Tibial artery (tissue), 4 donors: ENCODE measurements at places on chromosomes 1 and 21.
A peak's percentile ranks its signal among the peaks of the same experiment; 100 is the strongest.

DNA sequence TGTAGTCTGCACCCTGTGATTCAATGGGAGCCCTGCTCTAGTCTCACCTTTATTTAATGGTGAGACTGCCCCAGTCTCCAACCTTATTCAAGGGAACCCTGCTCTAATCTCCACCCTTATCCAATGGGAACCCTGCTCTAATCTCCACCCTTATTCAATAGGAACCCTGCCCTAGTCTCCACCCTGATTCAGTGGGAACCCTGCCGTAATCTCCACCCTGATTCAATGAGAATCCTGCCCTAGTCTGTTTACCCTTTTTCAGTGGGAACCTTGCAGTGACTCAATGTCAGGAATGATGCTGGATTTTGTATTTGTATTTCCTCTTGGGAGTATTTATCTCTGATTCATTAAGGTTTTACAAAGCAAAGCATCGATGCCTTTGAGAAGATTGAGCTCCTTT is 39.5 kb downstream of the TRPM2 start:
- DNase-seq, result no peak

DNA sequence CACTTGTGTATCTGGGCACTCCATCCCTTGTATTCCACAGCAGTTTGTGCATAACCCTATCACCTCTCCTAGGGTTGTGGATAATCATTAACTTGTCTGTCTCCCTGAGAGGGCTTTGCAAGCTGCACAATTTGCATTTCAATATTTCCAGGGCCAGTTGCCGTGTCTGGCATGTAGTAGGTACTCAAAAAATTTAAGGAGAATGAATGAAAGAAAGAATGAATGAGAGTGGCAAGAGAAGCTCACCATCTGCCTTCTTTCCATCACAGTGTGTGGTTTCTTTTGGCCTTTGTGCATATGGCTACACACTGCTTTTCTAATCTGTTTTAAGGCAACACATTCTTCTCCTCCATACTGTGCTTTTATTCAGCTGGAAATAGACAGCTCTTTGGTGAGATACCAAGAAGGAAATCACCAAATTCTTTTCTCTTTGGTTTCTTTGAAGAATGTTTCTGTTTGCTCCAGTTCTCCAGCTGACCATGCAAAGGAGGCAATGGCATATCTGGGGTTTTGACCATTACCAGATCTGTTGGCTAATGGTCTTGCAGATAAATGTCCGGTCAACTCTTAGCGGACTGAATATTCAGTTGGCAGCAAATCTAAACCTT is 49.4 kb downstream of the NGF start:
- DNase-seq, result no peak

DNA sequence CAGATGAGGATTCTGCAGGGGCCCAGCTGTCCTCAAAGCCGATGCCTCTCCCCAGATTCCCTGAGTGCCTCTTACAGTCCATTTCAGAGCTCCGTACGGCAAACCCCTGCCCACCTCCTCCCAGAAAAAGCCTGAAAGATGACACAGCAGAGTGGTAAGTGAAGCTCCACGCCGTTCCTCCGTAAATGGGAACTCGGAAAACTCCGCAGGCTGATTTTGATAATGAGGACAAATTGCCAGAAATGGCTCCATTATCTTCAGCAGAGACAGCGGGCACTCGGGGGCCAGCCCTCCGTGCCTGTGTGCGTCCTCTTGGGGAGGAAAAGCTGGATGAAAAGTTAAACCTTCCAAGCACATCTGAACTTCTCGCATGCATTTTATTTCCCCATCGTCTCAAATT is 81.1 kb downstream of the NPHP4 start:
- DNase-seq, result no peak

GRCh38 chr1:31815752-31816500 is at the start of gene SPOCD1:
SPOCD1 (minus strand) TSS chr1:31816022; CDS start chr1:31815333, 689 bp downstream.
- peak; percentile 83 for DNase-seq

GRCh38 chr1:74995821-74996220 is 138.4 kb upstream of the LHX8 start:
- no peak for DNase-seq

- no peak for DNase-seq
Observed at GRCh38 chr1:39310015-39310414, 105.5 kb downstream of the MACF1 start.

DNA sequence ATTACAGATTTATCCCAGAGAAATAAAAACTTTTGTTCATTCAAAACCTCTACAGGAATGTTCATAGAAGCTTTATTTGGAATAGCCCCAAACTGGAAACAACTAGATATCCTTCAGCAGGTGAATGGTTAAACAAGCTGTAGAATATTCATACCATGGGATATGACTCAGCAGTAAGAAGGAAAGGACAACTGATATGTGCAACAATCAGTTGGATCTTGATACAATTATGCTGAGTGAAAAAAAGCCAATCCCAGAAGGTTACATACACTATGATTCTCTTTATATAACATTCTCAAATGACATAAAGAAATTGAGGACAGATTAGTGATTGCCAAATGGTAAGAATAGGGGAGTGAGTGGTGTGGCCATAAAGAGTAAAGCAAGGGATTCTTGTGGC is 376.7 kb downstream of the S1PR1 start:
- no peak for DNase-seq

DNA sequence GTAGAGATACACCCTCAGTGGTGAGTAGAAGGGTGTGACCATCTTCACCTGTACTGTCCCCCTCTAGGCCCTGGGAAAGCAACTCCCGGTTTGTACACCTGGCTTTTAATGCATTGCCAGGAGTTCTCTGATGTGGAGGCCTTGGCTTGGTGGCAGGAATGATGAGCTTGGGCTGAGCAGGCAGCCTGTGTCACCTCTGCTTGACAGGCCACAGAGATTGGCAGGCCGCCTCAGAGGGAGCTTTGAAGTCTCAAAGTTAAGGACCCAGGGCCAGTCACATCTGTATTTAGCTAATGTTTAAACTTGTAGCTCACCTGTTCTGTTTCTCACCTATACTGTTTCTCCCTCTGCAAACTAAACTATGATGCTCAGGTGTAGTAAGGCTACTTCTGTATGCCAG is 28.5 kb downstream of the HUNK start:
- DNase-seq, result no peak

- DNase-seq, result no peak
Observed at GRCh38 chr1:91450260-91450659, 45.6 kb upstream of the HFM1 start.

DNA sequence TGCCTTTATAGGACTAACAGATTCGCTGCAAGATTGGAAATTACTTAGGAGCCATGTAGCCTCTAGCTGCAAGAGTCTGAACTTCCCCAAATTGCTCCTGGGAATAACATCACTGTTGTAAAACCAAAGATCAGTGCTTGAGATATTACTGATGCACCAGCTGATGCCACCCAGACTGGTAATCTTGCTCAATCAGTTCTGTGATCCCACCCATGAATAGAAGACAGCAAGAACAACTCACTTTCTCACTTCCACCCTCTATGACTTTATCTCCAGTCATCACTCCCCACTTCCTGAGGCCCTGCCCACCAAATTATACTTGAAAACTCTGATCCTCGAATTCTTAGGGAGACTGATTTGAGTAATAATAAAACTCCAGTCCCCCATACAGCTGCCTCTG is 1011.1 kb downstream of the PLA2G4A start:
- no peak for DNase-seq

- no peak for DNase-seq
Observed at GRCh38 chr1:226915672-226915995, 24.5 kb upstream of the COQ8A start.

DNA sequence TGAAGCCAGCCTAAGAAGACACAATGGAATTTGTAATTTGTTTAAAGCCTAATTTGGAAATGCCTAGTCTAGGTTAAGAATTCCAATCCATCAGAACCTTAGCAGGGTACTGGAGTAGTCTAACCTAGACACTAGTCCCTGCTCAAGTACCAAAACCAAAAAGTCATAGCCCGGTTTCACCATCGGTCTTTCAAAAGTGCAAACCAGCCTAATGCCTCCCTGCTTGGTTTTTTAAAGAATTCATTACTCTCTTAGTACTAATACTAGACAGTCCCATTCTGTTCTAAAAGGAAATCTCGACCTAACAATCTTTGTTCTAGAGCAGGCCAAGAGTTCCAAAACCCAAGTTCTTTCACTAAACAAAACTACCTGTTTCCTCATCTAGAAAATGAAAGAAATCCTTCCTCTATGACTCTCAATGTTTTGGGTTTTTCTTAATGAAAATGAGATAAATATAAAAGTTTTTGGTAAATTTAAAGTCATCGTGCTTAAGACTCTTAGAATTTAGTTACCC is 2.6 kb downstream of the PUM1 start:
- no peak for DNase-seq

DNA sequence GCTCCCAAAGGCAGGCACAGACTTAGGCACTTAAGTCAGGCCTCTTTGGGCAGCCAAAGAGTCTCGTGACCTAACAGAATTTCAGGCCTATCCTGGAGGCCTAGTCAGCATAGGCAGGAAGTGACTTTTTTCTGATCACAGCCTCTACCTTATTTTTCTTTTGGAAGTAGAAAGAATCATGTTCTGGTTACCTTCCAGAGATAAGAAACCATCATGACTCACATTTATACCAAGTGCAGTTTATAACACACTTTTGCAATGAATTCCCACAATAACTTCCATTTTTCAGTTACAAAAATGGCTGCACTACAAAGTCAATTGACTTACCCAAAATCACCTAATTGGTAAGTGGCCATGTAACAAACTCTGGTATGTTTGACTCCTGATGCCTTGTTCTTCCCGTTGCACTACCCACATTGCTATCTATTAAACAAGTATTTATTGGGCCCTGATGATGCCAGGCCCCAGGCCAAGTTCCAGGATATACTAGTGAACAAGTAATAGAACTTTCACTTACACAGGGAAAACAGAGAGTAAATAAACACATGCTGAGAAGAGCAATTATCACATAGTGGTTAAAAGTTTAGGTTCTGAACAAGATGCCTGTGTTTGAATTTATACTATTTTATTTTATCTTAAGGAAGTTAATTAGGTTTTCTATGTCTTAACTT is 74.3 kb downstream of the SH3GLB1 start:
- DNase-seq, result no peak

- peak; percentile 85 for DNase-seq
Observed at GRCh38 chr1:145977486-145978470, 13.3 kb downstream of the POLR3GL start.

DNA sequence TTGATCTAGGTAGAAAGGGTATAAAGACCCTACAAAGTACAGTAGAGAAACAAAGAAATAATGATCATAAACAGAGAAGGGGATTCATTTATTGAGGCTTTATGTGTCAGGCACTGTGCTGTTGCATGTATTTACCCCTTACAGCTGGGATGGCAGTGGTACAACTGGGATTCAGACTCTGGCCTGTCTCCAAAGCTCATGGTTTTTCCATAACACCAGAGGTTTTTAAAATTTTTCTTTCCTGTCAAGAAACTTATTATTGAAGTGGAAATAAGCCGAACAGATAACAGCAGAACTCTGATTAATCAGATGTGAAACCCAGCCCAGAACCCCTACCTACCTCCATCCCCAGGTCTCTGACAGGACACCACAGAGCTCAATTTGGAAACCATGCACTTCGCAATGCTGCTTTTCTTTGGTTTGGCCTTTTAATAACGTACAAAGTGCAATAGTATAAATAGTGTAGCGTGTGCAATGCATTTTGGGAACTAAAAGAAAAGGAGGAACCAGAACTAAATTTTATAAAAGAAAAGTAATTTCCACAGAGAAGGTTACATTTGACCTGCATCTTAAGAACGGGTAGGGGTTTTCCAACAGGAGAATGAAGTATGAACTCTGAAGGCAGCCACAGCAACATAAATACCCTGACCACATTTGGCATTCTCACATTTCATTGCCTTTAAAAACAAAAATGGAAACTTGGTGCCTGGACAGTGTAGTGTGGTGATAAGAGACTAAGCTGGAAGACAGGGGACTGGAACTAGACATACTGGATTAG is 92.0 kb upstream of the S1PR1 start:
- no peak for DNase-seq

GRCh38 chr1:39087435-39087834 is 61.3 kb downstream of the NDUFS5 start:
- DNase-seq, result no peak

DNA sequence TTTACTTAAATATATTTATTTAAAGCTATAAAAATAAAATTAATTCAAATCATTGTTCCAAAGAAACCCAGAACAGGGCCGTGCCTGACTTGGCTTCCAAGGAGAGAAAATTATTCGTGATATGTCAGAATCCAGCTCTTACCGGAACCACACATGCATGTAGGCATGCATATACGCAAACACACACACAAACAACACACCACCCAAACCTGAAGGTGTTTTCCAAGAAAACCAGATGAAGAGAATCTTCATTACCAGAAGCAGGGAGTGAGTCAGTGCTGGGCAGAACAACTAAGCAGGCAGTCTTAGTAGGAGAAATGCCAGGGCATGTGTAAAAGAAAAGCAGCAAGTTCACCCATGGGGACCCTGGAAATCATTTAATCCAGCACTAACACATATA is 432.0 kb upstream of the BEND5 start:
- no peak for DNase-seq

DNA sequence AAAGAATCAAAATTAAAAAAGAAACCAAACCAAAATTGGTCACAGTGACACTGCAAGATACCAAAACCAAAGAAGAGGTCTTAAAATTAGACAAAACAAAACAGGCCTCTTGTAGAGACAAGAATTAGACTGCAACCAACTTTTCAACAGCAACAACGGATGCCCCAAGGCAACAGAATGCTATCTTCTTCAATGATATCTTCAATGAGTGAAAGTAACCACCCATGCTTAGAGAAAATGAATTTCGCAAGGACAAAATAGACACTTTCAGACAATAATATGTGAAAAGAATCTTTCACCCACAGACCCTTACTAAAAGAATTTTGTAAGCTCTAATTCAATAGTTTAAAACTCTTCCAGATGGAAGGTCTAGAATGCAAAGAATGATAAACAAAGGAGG is 41.7 kb downstream of the USP48 start:
- no peak for DNase-seq

DNA sequence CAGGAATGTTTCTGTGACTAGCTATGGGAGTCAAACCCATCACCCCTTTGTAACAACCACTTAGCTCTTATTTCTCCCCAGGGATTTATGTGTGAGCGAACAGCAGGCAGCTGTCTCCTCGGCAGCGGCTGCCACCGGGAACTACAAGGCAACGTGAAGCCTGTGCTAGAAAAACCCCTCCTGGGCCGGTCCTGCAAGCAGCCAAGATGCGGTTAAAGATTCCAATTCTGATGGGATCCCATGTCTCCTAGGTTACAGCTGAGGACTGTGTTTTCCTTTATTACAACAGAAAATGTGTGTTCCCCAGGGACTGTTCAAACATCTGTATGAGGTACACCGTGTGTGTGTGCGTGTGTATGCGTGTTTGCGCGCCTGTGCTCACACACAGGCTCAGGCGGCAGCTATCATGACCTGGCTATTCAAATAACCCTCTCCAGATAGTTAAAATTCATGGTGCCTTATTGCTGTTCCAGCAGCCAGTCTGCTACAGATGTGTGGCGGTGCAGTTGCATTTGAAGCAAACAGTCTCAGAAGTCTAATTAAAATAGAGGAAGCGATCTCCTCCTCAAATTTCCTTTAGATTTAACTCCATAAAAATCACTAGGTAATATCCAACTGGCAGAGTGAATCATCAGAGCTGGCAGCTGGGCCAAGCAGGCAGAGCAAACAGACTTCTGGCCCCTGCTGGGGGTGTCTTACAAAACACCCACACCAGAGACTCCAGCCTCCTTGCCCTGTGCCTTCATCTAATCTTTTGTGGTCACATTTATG is 68.0 kb downstream of the LMX1A start:
- DNase-seq, result no peak
